ENCODE measurements at places on chromosomes 4 and X.

DNA sequence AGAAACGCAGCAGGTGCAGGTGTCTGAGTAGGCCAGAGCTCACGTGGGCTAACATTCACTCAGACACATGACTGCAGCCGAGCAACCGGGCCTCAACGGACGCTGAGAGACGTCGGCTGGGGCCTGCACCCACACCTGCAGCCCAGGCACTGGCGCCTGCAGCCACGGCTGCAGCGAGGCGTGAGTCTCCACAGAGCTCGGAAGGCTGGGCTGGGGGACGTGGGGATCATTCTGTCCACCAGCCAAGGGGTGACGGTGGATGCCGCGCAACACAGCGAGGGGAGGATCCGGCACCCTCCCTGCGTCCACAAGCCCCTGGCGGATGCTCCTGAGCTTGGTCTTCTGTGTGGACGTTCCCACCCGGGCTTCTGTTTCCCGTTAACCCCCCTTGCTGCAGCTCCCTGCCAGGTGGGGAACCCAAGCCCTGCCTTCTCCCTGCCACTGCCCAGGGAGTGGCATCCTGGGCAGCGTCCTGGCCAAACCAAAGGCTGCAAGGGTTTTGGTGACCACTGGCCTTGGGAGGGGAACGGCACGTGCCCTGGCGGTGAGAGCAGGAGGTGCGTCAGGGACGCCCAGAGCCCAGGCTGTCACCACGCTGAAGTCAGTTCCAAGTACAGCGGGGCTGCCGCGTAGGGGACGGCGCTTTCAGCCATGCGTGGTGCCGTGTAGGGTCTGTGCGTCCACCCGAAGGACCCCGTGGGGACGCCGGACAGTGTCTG lies 16.3 kb downstream of the PPP2R3B start:
- DNase-seq = no peak

DNA sequence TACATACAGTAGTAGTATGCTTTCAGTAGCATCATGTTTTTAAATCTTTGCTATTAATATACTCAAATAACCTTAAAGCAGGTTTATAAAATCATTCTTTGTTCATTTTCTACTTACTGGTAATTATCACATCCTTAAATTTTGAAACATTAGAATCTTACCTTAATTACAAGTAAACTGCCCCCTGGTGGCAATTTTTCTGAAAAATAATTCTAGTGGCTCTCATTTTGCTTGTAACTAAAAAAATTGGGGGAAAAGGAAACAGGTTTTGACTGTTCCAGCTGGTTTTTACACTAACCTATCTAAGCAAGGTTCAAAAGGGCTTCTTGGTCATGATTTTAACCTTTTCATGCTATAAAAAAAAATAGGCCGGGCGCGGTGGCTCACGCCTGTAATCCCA lies 18.5 kb upstream of the DCAF4L1 start:
- no peak for DNase-seq

- DNase-seq = no peak
Observed at GRCh38 chr4:134533068-134533467, 331.5 kb upstream of the PABPC4L start.

GRCh38 chrX:11287505-11287904 lies 5.7 kb upstream of the AMELX start:
- DNase-seq = no peak

- peak; percentile 27 for DNase-seq
Observed at GRCh38 chr4:26319949-26320537, 771 bp upstream of the RBPJ start.

GRCh38 chrX:96729868-96730643 lies 45.4 kb downstream of the DIAPH2 start:
- DNase-seq = no peak
